Suppressor macrophage (primary cell): ENCODE measurements at places on chromosomes 6 and 20.

GRCh38 chr6:107115695-107116327 lies 496 bp upstream of the BEND3 start:
- peak; percentile 21 for DNase-seq

- DNase-seq, result no peak
These were observed 190.8 kb downstream of the GMDS start for GRCh38 chr6:2054516-2055067.

DNA sequence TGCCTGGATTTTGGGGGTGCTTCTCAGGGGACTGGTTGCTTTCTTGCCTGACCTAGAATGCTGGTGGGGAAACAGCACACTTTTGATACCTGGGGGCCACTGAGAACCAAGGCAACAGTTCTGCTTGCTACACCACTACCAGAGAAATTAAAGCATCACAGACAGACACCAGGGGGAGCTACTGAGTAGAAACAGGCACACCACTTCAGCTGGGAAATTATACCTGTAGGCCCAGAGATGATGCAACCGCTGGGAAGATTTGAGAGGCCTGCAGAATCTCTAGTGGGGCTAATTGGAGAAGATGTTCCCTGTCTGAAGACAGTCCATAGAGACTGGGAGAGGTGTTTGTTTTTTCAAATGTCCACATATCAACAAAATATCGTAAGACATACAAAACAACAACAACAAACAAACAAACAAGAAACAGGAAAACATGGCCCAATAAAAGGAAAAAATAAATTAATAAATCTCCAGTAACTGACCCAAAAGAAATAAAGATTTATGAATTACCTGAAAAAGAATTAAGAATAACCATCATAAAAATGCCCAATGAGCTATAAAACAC lies 129.4 kb upstream of the RIN2 start:
- DNase-seq, result peak; percentile 69

DNA sequence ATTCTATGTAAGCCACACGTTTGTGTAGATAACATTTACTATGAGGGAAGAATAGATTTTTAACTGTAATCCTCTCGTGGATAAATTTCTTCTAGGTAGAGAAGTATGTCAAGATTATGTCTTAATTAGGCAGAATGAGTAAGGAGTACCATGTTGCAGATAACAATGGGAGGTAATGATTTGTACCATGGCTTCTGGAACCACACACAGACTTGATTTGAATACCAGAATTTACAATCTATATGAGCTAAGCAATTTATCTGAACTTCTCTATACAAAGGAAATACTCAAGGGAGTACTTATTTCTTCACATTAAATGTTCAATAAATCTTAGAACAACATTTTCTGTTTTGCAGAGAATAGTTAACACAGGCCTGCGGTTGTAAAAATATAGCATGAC lies 51.5 kb downstream of the RPS12 start:
- no peak for DNase-seq

DNA sequence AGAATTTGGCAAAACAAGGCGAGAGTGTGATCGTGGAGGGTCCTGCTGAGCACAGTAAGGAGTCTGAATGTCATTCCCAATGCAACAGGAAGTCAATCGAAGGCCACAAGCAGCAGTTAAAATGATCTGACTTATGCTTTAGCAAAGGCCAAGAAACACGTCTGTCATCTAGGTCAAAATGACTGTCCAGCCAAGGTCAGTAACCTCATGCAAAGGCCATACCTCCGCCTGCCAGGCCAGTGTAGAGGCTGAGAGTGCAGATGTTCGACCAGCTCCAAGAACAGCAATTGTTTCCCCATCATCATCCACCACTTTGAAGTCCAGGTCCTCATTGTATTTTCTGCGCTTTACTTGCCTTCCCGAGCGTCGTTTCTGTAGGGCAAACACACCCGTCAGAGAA lies 105.6 kb downstream of the CHD6 start:
- no peak for DNase-seq

DNA sequence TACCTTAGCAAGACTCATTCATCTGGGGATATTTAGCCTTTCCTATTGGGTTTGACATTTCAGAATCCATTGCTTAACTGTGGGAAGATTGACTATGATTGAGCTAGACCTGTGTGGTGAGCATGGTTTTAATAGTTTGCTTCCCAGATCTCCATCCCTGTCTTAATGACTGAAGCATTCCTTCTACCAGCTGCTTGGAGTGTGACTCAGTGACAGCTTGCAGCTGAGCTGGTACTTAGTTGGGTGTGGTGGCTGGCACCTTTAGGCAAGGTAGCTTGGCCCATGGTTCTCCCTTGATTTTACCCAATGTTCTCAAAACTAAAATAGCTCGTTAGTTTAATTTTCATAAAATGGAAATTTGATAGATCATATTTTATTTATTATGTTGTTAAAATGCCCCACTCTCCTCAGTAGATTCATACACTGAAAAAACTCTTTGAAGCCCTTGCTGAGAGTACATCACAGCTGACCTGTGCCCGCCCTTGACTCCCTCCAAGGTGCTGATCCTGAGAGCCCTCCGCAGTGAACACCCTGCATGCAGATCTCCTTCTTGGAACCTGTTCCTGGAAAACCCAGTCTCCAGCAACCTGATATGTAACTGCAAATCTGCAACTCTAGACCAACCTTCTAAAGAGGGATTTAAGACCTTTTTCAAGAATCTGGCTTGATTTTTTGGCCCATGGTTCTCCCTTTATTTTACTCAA lies 19.1 kb downstream of the DOK5 start:
- no peak for DNase-seq

- no peak for DNase-seq
These were observed 3.7 kb upstream of the DEK start for GRCh38 chr6:18268066-18268465.

DNA sequence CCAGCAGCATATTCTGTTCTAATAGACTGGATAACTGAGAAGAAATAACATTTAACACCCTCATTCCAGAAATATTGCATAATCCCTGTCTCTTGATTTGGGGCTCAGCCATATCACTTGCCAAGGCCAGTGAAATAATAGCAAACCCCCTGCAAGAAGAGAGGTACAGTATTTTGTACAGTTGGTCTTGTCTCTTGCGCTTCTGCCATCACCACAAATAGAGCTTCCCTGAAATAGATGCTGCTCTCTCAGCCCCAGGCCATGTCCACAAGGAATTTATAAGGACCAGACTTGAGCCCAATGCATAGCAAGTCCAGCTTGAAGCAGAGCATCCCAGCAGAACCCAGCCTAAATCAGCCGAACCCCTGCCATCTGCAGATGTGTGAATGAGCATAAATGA lies 254.0 kb downstream of the GRM1 start:
- no peak for DNase-seq
